Activated naive CD4-positive, alpha-beta T cell treated with Interleukin-2 at 50 U/mL for 16 hours (primary cell): ENCODE measurements at places on chromosomes 1 and 21.

- DNase-seq: no peak
Observed at GRCh38 chr1:113654883-113655282, 104.4 kb downstream of the PHTF1 start.

DNA sequence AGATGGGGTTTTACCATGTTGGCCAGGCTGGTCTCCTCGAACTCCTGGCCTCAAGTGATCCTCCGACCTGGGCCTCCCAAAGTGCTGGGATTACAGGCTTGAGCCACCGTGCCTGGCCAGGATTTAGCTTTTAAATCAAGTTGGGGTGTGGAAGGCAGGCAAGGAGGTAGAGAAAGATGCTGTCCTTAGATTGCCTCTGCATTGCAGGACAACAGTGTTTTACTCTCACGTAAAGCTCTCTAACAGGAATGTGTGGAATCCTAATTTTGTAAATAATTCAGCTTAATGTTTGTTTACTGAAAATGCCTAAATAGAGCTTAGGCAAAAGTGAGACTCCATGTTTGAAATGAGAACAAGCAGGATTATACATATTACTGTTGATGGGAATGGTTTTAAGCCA lies 29.5 kb upstream of the TGFB2 start:
- no peak for DNase-seq

- DNase-seq: no peak
Observed at GRCh38 chr1:6256645-6257044, 4.3 kb downstream of the GPR153 start.

GRCh38 chr1:53643041-53643880 lies 95.7 kb downstream of the GLIS1 start:
- no peak for DNase-seq

GRCh38 chr1:151790940-151791651 lies 796 bp upstream of the TDRKH start:
- DNase-seq: no peak

GRCh38 chr1:213929398-213929797 lies 58.4 kb upstream of the PROX1 start:
- no peak for DNase-seq

- DNase-seq: peak; percentile 74
Observed at GRCh38 chr21:42424914-42425541, 21.3 kb downstream of the UBASH3A start.

DNA sequence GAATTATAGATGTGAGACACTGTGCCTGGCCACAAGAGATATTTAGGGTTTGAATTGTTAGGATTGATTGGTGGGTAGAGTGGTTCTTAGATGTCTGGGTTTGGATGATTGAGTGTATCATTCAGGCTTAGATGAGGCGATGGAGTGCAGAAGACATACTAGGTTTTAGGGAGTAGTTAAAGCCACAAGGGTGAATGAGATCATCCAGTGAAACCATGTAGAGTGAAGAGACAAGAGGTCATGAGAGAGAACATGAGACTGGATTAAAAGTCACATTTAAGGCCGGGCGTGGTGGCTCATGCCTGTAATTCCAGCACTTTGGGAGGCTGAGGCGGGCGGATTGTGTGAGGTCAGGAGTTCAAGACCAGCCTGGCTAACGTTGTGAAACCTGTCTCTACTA lies 37.2 kb downstream of the ZFYVE9 start:
- no peak for DNase-seq

DNA sequence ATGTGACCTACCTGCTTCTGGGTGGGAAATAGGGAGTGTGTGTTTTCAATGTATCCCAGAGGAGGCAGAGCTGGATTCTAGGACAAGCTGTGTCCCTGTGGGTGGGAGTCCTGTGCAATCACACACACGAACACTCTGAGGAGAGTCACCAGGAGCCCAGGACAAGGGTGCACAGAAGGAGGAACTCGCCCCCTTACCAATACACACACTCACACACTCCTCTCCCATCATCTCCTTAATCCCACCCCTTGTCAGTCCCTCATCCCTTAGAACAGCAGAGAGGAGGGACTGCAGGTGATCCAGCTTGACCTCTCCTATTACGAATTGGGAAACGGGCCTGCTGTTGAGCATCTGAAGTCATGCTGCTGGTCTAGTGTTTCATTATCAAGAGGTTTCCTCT lies 8.5 kb upstream of the MYBPHL start:
- DNase-seq: no peak

GRCh38 chr1:226974544-226975258 lies 34.6 kb downstream of the COQ8A start:
- no peak for DNase-seq

- DNase-seq: no peak
Observed at GRCh38 chr1:167158111-167158812, 62.4 kb upstream of the POU2F1 start.
